ENCODE measurements at places on chromosomes 5 and 9.

DNA sequence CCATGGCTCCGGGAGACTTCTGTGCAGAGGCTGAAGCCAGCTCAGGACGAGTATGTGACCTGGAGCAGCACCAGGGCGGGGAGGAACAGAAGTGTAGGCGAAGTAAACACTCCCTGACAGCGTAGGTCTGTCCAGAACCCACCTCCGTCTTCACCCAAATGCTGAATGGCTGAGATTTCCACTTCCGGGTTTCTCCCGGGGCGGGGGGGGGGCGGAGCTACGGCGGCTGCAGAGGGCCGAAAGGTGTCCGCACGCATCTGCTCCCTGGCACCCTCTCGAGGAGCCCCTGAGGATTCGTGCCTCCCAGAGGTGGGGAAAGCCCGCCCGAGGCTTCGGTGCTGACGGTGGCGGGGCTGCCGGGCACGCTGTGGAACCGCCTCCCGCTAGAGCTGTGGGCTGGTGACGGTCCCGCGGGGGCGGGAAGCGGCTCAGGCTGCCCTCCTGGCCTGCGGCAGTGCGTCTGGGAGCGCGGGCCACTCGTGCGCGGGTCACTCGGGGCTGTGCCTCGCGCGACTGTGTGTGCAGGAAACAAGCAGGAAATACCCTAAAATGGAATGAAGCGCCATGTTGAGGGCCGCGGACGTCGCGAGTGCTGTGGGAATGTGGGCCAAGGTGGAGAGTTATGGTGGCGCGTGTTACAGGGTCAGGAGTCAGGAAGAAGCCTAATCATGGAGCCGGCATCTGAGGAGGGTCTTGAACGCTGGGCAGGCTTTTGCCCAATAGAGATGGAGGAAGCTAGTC, 1425.4 kb downstream of the FOXD4L5 start:
- no peak for DNase-seq

DNA sequence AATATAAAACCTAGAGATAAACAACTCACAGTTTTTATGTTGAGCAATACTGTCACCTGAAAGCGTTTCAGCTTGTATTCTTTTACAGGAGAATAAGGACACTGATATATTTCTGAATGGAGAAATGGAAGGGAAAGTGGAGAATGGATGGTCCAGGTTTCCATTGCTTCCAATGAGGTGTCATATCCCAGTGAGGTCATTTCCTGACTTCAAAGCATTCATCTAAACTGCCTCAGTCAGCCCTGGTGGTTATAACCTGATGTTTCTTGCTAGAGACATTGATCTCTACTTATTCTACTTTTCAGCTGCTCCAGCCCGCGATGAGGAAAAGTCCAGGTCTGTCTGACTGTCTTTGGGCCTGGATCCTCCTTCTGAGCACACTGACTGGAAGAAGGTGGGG, 2.6 kb downstream of the GABRA1 start:
- no peak for DNase-seq

GRCh38 chr5:138654281-138654867, 79.2 kb upstream of the HSPA9 start:
- no peak for DNase-seq

DNA sequence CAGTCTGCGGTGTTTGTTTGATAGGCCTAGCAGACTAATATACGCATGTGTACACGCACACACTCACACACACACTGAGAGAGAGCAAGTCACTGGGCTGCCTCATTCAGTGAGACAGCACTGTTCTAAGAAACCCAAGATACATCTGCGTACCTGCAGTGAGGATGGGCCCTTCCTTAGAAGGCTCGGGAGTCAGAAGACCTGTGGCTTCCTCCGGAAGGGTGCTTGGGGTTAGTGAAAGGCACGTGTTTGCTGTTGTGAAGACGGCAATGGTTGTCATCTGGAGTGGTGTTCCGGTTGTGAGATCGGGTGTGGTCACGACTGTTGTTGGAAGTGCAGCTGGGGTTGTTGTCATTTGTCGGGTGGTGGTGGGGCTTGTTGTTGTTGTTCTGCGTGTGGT, 11.7 kb downstream of the TIMD4 start:
- DNase-seq, result no peak

GRCh38 chr5:80569961-80570786, at the start of gene ANKRD34B:
ANKRD34B (minus strand) TSS chr5:80570280; CDS start chr5:80560019, 10,261 bp downstream.
- DNase-seq, result no peak

GRCh38 chr9:135526089-135526729, 5.0 kb downstream of the LCN1 start:
- no peak for DNase-seq

DNA sequence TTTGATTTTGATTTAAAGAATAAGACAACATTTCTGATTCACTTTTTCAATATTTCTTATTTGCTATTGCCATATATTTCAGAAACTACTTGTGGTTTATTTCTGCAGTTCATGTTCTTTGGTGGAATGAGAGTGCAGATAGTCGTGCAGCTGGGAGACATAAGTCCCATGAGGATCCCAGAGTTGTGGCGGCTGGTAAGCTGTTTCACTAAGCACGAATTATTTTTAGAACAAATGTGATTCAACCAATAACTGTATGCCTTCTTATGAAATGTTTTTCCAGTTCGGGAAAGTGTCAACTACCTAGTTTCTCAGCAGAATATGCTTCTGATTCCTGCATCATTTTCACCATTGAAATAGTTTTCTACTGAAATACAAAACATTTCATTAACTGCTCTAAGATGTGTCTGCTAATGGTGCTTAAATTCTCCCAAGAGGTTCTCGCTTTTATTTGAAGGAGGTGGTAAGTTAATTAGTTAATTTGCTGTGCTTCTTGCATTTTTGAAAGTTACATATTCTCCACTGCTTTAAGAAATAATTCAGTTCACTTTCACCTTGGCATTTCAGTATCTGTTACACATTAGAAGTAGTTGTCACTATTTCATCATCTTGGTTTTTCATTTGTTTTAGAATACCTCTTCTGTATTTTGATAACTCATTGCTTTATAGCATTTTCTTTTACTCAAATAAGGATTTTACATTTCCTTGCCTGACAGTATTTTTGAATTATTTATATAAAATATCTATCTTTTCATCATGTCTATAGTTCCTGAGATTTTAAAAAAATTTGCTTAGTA, 9.0 kb downstream of the NIPSNAP3B start:
- DNase-seq, result no peak

DNA sequence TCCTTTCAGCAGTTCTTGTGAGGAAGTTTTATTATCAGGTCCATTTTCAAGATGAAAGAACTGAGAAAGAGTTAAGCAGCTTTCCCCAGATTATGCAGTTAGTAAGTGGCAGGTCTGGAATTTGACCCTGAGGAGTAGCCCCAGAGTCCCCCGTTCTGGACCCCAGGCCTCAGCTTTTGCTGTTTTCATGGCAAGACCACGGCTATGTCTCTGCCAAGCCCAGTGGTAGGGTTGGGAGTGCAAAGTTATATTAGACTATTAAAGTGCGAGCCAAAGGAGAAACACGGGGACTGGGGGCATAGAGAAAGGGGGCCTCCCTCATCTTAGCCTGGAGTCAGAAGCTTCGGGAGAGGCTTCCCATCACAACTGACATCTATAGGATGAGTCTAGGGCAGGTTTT, 19.3 kb upstream of the ORM1 start:
- DNase-seq, result no peak

DNA sequence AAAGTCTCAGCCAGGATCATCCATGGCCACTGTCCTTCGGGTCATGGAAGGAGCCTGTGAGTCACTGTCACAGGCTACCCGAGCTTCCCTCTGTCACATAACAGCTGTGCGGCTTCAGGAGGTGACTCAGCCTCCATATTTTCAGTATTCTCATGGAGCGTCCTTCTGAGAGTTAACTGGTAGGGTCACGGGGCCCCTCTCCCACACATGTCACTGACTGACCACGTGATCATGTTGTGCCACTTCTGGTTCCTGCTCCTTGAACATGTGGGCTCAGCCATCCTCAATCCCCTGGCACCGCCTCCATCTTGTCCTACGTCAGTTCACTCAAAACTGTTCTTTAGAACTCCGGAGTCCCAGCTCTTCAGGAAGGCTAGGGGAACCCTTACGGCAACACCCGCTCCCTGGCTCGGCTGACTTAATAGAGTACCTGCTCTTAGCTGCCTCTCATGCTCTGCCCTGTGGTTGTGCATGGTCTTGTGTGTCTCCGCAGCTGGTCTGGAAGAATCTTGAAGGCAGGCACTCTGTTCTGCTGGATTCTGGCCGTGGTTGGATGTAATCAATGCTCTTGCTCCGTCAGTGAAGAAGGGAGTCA, 182.8 kb downstream of the ICE1 start:
- DNase-seq, result no peak

DNA sequence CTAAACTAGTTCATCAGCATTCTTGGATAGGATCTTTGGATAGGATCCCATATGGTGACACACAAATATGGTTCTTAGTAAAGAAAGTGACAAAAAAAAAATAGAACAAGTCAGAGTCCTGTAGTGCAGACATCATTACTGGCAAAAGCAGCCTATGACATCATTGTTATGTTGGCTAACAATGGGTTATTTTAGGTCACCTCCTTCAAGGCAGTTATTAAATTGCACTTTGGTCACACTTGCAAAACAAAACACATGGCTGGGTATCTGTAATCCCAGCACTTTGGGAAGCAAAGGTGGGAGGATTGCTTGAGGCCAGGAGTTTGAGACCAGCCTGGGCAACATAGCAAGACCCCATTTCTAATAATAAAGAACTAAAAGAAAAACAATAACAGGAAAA, 185.9 kb downstream of the KIAA0825 start:
- DNase-seq, result peak; percentile 5

- peak; percentile 16 for DNase-seq
Observed at GRCh38 chr9:98707166-98708102, 1.3 kb downstream of the GABBR2 start.
